Fibroblast of lung (primary cell): ENCODE measurements at places on chromosomes 2 and 18. TPM values are rescaled to one million over a fixed set of nuclear protein-coding genes. Genes with fewer than 3 reads are reported as not detected.

GRCh38 chr2:26652361-26653041 lies 11.3 kb upstream of the CIB4 start:
- peak; percentile 84 for DNase-seq
- H3K4me1 ChIP-seq, result no peaks in the 10 kb centered on the region
- H3K4me3 ChIP-seq, result no peak overlapping the region
- no peak overlapping the region for H3K27ac ChIP-seq
- peaks cover 20% of the 10 kb centered on the region for H3K27me3 ChIP-seq
- no peaks in the 10 kb centered on the region for H3K36me3 ChIP-seq

Gene SGPP2
- total RNA-seq, result not detected in 2 replicates

DNA sequence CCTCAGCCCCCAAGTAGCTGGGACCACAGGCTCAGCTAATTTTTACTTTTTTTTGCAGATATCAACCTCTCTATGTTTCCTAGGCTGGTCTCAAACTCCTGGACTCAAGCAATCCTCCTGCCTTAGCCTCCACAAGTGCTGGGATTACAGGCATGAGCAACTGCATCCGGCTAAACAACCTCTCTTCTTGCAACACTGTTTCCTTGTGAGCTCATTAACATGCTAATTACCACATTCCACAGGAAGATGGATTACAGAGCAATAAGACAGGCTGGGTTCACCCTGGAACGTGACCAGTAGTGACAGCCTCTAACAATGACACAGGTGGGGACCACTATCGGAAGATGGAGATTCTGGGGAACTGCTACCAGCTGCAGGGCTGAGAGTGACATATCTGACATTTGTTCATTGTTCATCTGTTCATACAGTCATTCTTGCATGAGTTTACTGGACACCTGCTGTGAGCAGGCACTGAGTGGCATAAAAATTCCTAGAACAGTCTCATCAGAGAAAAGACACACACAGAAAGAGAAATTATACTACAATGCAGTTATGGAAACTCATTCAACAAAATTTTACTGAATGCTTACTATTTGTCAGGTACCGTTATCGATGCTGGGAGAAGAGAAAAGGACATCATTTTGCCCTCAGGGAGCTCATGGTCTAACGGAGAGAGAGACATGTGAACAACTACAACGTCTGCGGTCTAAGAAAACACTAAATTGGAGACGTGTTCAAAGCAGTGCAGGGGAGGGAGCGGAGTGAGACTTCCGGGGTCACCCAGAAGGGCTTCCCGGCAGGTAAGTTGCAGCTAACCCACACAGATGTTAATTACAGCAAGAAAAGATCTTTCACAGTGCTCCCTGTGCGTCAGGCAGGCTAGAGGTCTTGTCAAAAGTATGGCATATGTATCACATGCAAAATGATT lies 37.6 kb downstream of the PROC start:
- H3K36me3 ChIP-seq, result no peaks in the 10 kb centered on the region
- no peak for DNase-seq
- no peaks in the 10 kb centered on the region for H3K4me1 ChIP-seq
- no peak overlapping the region for H3K27ac ChIP-seq
- no peaks in the 10 kb centered on the region for H3K27me3 ChIP-seq

- DNase-seq, result no peak
- H3K27me3 ChIP-seq, result no peaks in the 10 kb centered on the region
- H3K36me3 ChIP-seq, result peaks cover 2% of the 10 kb centered on the region
- no peak overlapping the region for H3K27ac ChIP-seq
- H3K4me1 ChIP-seq, result peaks cover 36% of the 10 kb centered on the region
- H3K4me3 ChIP-seq, result no peak overlapping the region
Measured at GRCh38 chr2:101734505-101735165, 37.1 kb downstream of the MAP4K4 start.

- no peaks in the 10 kb centered on the region for H3K36me3 ChIP-seq
- no peak overlapping the region for H3K4me3 ChIP-seq
- H3K27me3 ChIP-seq, result no peaks in the 10 kb centered on the region
- no peaks in the 10 kb centered on the region for H3K4me1 ChIP-seq
- H3K27ac ChIP-seq, result no peak overlapping the region
- peak; percentile 33 for DNase-seq
Measured at GRCh38 chr18:3554091-3554601, 104.2 kb downstream of the TGIF1 start.

Gene GKN1
- total RNA-seq, result not detected in 2 replicates

DNA sequence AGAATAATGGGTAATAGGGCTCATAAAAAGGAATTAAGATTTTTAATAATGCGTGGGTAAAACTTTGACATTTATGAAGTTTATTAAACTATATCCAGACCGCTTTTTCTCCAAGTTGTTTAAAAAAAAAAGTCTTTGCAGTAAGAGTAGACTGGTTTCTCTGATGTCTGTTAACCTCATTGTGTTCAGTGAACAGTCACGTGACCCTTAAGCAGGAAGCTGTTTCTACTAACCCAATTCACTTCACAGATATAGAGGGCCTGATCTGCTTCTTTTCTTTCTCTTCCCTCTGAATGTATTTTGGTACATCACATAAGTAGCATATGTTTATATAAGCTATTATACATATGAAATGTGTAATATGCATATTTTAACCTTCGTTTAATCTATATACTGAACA lies 1011.3 kb upstream of the CELF4 start:
- H3K4me3 ChIP-seq, result no peak overlapping the region
- no peak overlapping the region for H3K27ac ChIP-seq
- DNase-seq, result no peak
- H3K27me3 ChIP-seq, result no peaks in the 10 kb centered on the region
- no peaks in the 10 kb centered on the region for H3K36me3 ChIP-seq
- no peaks in the 10 kb centered on the region for H3K4me1 ChIP-seq

Gene AGXT
- not detected in 2 replicates for total RNA-seq

- no peaks in the 10 kb centered on the region for H3K27me3 ChIP-seq
- no peaks in the 10 kb centered on the region for H3K36me3 ChIP-seq
- H3K27ac ChIP-seq, result no peak overlapping the region
- DNase-seq, result no peak
- H3K4me3 ChIP-seq, result no peak overlapping the region
- H3K4me1 ChIP-seq, result no peaks in the 10 kb centered on the region
Measured at GRCh38 chr18:54878659-54879358, 50.5 kb downstream of the RAB27B start.

Gene NDC80
- 1.0 and 9.7 TPM in 2 replicates for total RNA-seq

DNA sequence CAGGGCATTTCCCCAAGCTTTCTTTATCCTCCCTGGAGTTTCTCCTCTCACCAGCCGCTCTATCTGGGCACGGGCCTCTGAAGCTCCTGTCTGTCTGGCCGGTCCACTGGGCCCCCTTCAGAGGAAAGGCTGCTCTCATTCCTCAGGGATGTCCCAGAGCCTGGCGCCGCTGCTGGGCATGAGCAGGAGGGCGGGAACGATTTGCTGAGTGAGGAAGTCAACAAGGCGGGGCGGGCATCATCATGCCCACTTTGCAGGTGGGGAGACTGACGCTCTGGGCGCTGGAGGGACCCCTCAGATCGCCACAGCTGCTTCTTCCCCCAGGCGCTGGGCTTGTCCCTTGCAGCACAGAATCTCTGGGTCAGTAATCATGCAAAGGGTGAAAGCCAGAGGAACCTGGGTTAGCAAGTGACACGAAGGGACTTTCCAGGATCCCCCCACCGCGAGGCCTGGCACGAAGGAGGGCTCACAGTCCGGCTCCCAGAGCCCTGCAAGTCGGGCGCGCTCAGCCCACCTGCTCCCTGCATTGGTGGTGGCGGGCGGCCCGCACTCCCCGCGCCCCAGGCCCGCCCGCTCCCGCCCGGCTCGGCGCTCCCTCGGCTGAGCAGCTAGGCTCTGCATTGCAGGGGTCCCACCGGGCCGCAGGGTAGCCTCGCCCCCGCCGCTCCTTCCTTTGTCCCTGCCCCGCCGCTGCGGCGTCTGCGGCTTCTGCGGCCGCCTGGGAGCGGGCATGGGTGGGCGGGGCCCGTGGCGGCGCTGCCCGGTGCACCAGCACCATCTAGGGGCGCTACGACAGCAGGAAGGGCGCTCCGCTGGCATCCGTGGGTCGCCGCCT lies 157.8 kb downstream of the CYRIA start:
- DNase-seq, result peak; percentile 9
- H3K27ac ChIP-seq, result no peak overlapping the region
- H3K27me3 ChIP-seq, result no peaks in the 10 kb centered on the region
- no peak overlapping the region for H3K4me3 ChIP-seq
- H3K36me3 ChIP-seq, result no peaks in the 10 kb centered on the region

DNA sequence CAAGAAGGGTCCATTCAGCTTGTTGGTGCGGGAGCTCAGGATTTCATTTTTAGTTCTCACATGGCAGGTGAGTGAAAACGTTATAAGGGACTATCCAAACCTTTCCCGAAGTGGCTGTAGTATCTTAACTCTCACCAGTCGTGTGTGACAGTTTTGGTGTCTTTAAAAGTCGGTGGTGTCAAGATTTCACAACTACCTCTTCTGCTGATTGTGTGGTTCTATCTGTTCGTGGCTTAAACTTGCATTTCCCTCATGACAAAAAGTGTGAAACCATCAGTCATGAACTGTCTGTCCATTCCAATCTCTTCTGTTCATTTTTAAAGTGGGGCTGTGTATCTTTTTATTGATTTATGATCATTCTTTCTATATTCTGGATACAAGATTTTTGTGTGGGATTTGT lies 3.8 kb upstream of the AQP12B start:
- H3K27me3 ChIP-seq, result peaks cover 7% of the 10 kb centered on the region
- H3K4me1 ChIP-seq, result no peaks in the 10 kb centered on the region
- H3K36me3 ChIP-seq, result no peaks in the 10 kb centered on the region
- no peak overlapping the region for H3K27ac ChIP-seq
- no peak for DNase-seq

- no peak overlapping the region for H3K4me3 ChIP-seq
- H3K27me3 ChIP-seq, result no peaks in the 10 kb centered on the region
- no peaks in the 10 kb centered on the region for H3K36me3 ChIP-seq
- no peak overlapping the region for H3K27ac ChIP-seq
Measured at GRCh38 chr2:567865-568638, 109.2 kb downstream of the TMEM18 start.
